OCI-LY7 (cell line): ENCODE measurements at places on chromosomes 16 and 17.
A peak's percentile ranks its signal among the peaks of the same experiment; 100 is the strongest.

DNA sequence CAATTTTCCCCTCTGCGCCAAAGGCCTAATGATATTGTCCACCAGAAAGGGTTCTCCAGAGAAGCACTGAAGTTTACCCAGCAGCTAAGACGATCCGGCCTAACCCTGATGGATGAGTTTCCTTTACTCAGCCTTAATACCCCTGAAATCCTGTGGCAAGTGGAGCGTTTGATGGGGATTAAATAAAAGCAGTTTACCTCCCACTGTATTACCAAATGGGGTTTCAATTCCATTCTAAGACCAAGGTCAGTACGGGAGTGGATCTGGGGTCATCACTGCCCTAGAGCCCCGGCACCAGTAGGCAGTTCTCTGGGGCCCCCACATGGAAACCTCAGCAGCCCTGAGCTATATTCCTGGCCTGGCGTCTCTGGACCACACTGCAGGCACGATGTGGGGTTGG, 97.1 kb upstream of the NOL11 start:
- DNase-seq = no peak

GRCh38 chr17:77308861-77309726, 168.3 kb downstream of the SEC14L1 start:
- no peak for DNase-seq

GRCh38 chr16:56888806-56889205, 23.8 kb downstream of the SLC12A3 start:
- peak; percentile 93 for DNase-seq

DNA sequence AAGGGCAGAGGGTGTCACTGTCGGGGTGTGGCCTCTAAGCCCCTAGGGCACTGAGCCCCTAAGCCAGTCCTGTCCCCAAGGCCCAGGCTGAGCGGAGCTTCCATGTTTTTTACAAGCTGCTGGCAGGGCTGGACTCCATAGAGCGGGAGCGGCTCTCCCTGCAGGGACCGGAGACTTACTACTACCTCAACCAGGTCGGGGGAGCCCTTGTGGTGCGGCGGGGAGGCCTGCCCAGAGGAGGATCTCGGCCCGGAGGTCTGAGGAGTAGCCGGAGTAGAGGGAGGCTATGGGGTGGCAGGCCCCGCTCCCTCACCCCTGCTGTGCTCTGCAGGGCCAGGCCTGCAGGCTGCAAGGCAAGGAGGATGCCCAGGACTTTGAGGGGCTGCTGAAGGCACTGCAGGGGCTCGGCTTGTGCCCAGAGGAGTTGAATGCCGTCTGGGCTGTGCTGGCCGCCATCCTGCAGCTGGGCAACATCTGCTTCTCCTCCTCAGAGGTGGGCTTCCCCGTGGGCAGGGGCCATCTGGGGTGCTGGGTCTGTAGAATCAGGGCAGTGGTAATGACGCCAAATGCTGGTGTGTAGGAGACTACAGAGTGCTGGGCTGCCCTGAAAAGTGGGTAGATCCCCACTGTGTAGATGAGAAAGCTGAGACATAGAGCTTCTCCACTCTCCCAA, 4.9 kb downstream of the MYO15B start:
- DNase-seq = no peak

DNA sequence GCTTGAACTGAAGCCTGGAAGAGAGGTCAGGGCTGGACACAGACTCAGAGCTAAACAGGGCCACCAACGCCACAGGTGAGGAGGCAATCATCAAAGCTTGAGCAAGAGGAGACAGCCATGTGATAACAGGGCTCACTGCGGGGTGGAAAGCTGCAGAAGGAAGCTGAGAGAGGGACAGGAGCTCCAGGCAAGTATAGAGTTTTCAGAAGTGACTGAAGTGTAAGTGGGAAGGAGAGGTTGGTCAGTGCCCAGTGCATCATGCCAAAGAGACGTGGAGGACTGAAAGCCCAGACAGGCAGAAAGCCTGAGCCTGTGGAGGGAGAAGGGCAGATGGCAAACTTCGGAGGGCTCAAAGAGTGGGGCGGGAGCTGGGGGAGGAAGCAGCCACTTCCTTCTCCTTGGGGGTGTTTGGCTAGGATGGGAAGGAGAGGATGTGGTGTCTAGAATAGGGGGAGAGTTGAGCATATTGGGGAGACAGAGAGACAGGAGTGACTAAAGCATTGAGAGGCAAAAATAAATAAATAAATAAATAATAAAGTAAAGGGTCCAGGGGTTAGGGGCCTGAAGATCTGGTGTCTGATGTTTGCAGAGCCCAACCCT, 2.6 kb downstream of the KIFC3 start:
- no peak for DNase-seq

GRCh38 chr17:15384142-15384787, 42.9 kb upstream of the TEKT3 start:
- no peak for DNase-seq

DNA sequence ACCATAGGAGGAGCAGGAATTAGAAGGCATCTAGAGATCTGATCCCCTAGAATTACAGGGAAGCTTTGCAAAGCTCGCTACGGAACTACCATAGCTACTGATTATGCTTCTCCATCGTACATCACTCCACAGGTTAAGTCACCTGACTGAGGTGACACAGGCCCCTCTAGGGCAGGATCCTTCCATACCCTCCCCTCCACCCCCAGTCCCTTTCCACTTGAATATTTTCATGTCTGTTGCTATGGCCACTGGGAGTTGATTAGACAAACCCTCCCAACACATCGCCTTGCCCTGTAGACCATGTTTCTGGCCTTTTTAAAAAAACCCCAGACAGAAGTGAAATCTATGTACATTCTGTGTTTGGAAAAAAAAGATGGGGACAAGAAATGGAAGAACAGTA, 287.1 kb downstream of the SOX9 start:
- DNase-seq = no peak

DNA sequence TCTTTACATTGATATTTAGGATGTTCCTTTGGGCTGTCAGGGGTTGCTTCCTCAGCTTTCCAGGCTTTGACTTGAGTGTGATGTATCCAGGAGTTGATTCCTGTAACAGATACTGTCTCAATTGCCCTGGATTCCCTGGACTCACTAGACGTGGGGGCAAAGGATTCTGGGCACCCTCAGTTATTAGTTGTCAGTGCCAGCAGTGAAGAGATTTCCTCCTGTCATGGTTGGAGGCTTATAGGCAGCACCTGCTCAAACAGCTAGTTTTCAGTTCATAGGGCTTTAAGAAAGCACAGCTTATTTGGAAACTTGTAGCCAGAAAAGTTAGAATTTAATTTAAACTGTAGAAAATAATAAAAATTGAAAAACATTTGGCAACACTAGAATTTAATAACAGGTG, 9.5 kb upstream of the B4GALNT2 start:
- DNase-seq = no peak

- DNase-seq = no peak
Measured at GRCh38 chr16:19745286-19746010, 27.4 kb downstream of the IQCK start.

GRCh38 chr16:82658796-82659195, 32.0 kb downstream of the CDH13 start:
- DNase-seq = no peak

DNA sequence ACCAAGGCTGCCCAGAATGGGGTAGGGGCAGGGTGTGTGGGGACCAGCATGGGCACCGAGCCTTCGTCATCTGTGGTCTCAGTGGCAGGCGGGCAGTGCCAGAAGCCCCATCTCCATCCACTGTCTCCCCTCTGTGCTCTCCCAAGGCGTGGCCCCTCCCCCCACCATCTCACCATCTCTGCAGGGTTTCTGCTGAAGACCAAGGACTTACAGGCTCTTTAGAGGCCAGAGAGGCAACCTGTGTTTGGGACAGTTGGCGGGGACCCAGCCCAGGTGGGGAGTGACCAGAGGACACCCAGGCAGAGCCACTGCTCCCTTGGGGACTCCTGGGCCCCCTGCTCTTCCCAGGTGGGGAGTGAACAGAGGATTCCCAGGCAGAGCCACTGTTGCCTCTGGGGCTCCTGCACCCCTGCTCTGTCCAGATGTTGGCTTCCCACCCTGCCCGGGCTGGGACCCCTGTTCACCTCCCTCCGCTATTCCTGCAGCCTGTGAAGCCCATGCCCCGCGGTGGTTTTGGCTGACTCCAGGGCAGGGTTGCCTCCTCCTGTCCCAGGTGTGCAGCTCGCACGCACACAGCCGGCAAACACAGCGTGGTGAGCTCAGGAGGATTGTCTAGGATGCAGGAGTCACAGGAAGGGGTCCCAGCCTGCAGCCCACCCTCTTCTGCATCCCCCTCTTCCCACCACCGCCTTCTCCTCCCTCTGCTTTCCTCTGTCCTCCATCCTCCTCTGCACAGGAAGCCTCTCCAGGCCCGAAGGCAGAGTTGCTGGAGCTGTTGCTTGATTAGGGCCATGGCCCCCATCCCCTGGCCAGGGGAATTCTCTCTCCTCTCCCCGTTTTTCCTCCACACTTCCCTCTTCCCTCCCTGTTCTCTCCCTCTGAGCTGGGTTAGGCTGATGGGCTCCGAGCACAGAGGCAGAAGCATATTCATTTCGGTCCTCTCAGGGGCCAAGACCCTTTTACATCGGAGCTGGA, 45.0 kb downstream of the SLC7A5 start:
- DNase-seq = no peak

- DNase-seq = no peak
Measured at GRCh38 chr16:72989579-72990551, 58.1 kb downstream of the ZFHX3 start.
